ENCODE measurements at places on chromosomes 12 and 14.
A peak's percentile ranks its signal among the peaks of the same experiment; 100 is the strongest.

GRCh38 chr12:16599081-16599480, 6.9 kb downstream of the LMO3 start:
- no peak for DNase-seq

DNA sequence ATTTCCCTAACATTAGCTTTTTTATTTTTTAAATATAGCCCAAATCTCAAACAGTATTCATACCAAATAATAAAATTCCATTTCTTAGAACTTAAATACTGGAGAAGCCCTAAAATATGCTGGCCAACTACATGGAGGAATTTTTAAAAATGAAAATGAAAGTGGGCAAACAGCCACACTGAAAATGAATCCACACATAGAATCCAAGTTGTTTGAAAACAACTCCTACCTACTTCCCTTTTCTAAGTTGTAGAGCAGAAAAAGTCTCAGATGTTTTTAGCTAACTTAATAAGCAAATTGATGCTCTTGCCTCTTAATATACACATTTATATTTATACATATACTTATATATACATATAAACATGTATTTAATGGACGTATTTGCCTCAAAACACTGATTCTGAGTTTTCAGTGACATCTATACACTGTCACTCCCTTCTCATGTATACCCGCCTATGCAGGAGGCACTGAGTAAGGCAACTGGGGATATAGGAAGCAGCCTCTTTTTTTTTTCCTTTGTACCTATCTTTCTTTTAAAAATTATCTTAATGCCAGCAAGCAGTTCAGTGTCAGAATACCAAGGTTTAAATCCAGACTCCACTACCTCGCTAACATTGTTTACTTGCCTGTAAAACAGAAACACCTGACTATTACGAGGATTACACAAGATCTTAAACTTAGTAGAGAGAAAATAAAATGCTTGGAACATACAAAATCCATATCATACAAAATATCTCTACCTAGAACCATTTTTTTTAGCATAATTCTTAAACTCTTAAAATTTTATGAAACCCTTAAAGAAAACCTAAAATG, 13.3 kb downstream of the DICER1 start:
- DNase-seq = no peak

DNA sequence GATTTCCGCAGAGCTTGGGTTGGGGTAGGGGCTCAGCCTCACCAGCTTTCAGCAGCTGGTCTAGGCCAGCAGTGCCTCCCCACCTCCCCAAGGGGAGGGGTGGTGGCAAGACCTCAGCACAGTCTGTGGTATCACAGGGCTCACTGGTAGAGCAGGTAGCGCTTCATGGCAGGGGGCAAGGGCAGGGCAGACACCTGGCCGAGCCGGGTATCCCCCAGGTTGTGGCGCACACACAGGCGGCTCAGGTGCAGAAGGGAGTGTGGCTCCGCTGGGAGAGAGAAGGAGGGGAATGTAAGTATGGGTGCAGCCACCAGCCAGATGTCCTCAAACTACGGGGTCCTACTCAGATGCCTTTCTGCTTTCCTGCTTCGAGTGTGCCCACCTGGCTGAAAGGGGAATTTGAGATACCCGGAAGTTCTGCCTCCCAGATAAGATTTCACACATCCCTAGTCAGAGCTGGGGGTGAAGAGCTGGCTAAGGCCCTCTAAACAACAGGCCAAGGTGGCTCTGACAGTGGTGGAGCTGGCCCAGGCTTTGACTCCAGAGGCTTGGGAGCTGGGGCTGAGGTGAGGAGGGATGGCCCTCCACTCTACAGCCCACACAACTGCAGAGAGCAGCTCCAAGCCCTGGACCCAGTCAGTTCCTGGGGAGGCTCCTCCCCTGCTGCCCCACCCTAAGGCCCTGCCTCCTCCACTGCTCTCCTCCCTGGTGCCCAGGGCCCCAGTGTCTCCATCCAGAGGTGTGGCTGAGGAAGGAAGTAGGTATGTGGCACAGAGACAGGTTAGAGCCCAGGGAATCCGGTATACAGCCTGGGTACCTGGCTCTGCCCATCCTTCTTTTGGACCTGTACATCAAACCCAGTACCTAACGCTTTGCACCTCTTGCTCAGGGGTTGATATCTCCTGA, 1.8 kb downstream of the SPSB2 start:
- peak; percentile 31 for DNase-seq

GRCh38 chr14:71373773-71374172, 466.5 kb downstream of the PCNX1 start:
- no peak for DNase-seq

- no peak for DNase-seq
These were observed 30.7 kb downstream of the PARP11 start for GRCh38 chr12:3842517-3842916.
